ENCODE measurements at places on chromosomes 2 and 18.

DNA sequence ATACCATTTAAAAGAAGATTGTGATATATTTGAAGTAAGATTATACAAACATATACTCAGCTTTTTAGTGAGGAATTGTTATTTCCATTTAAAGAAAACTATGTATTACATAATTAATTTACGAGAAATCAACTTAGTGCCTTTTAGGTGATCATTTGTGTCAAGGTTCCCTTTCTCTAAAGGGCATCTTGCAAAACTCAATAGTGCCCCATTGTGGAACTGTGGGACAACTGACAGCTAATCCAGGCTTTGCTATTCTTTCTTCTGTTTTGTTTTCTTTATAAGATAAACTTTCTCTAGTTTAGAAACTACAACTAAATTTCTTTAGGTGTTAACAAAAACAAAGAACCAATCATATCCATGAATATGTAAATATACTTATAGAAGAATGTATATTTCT is 24.3 kb upstream of the VIT start:
- no peak for DNase-seq

DNA sequence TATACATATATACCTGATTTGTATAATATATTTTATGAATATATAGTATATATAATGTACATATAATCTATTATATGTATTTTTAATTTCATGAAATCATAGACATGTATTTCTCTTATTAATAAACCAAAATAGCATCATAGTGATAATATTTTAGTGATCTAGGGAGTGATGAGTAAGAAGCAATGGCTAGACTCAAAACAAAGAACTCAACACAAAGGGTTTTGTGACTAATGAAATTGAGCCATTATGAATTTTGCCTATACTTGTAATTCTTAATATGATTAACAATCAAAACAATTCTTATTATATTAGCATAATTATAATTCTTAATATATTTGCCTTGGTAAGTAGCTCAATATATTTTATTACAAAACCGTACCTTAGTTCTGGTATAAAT is 1614.1 kb upstream of the TMEFF2 start:
- DNase-seq, result no peak

- DNase-seq, result no peak
These were observed 16.0 kb downstream of the TET3 start for GRCh38 chr2:74000666-74001065.

- DNase-seq, result no peak
These were observed 211.7 kb upstream of the REV1 start for GRCh38 chr2:99701503-99701902.

DNA sequence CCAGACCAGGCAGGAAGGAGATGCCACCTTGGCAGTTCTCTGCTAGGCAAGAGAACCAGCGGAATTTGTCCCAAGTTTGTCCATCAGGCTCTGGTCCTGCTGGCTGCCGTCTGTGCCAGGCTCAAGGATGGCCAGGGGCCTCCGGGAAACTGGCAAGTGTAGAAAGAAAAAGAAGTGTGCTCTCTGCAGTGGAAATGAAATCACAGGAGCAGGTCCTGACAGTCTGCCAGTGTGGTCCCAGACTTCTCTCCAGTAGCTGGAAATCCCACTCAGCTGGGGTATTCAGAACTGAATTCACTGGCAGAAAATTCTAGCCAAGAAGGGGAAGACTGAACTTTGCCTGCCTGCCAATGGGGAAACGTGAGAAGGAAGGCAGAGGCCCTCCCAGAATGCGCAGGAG is 91.0 kb downstream of the STPG4 start:
- DNase-seq, result no peak

DNA sequence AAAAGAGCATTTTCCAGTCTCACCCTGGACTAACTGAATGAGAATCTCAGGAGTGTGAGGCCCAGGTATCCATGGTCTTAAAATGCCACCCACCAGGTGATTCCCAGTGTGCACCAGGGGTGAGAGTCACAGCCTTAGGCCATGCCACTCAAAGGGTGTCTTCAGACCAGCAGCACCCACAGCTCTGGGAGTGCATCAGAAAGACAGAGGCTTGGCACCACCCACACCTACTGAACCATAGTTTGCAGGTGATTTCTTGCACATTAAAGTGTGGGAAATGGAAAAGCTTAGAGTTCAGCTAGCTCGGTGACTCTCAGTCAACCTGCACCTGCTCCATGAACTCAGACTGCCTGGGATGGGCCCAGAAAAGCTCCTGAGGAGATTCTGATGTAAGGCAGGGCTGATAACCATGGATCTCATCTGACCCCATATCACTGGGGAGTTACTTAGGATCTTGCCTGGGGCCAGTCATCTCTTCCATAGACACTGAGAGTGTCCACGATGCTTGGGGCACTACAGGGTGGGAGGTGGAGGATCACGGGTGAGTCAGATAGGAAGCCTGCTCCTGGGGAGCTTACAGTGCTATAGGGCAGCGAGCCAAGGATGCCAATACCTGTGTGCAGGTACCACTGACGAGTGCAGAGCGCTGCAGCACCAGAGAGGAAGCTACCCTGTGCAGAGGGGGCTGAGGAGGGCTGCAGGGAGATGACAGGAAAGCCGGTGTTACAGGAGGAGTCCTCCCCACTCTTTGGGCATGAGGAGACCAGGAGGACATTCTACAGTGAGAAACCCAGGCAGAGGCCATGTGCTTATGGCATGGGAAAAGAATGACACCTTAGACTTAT is 4.6 kb downstream of the IL37 start:
- no peak for DNase-seq

GRCh38 chr2:38535744-38536506 is 66.8 kb downstream of the HNRNPLL start:
- peak; percentile 43 for DNase-seq

DNA sequence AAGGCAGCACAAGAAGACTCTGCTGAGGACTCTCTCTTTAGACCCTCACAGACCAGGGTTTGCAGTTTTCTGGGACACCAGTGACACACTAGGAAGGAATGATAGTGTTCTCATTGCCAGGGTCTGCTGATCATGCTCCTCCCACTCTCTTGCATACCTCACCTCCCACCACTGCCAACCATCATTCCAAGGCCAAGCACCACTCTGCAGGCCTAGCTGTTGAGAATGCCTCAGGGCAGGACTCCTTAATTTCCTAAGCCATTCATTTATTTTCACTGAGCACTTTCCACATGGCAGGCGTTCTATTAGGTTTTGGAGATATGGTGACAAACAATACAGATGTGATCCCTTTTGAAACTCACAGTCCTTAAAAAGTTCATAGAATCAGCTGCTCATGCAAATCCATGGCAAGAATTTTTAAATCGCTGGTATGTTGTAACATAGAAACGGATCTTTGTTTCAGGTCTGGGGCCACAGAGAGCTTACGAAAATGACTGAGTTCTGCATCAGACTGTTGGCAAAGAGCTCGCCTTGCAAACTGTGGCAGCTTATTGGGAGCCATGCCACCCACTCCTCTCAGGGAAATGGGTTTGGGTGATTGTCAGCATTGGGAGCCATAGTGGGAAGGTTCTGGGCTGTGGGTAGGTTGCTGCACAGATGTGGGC is 78.5 kb downstream of the XDH start:
- no peak for DNase-seq

DNA sequence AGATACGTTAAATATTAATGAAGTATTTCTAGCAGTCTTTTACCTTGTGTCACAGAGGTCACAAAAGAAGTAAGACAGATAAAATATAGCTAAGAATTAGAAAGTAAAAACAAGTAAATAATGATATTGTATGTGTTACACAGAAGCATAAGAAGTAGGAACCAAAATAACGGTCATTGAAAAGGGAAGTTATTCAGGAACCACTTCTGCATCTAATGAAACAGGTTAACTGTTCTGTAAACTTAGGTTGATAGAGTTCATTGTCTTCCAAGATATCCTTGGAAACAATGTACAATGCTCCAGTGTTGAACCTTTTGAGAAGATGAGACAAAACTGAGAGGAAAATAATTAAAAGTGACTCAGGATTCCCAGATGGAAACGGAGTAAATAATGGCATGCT is 57.1 kb upstream of the CD302 start:
- DNase-seq, result no peak

DNA sequence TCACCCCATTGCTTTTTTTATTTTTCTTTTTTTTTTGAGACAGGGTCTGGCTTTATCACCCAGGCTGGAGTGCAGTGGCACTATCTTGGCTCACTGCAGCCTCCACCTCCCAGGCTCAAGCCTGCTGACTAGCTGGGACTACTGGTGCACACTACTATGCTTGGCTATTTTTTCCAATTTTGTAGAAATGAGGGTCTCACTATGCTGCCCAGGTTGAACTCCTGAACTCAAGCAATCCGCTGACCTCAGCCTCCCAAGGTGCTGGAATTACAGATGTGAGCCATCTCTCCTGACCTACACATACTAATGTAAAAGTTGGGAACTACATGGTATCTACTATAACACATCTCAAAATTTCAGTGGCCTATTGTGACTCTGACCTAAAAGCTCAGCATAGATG is 101.2 kb downstream of the FMNL2 start:
- no peak for DNase-seq

DNA sequence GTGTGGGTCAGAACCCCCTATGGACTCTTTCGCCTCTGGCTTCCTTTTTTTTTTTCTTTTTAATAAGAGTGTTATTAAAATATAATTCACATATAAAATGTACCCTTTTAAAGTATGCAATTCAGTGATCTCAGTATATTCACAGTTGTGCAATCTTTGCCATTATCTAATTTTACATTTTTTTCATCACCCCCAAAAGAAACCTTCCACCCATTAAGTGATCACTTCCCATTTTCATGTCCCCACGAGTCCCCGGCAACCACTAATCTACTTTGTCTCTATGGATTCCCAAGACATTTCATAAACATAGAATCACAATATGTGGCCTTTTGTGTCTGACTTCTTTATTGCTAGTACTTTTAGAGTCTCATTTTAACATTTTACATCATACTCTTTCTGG is 38.7 kb upstream of the ANXA4 start:
- DNase-seq, result no peak

- DNase-seq, result no peak
These were observed 505 bp downstream of the FOXI3 start for GRCh38 chr2:88451811-88452564.

- no peak for DNase-seq
These were observed 122.5 kb upstream of the LTBP1 start for GRCh38 chr2:32824070-32824809.

- DNase-seq, result no peak
These were observed 77.8 kb downstream of the RDH14 start for GRCh38 chr2:18482666-18483065.

GRCh38 chr18:59621027-59621426 is 76.2 kb downstream of the CCBE1 start:
- DNase-seq, result no peak

DNA sequence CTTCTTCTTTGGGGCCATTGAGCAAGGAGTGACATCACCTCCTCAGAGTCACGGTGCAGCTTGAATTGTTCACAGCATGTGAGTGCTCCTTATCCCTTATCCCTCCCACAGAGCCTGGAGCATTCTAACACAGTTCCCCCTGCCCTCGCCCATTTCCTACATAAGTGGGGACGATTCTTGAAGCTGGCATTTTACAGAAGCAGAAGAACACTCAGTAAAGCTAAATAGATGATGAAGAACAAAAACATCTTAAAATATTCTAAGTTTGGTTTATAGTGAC is 135.8 kb upstream of the APCDD1 start:
- no peak for DNase-seq

DNA sequence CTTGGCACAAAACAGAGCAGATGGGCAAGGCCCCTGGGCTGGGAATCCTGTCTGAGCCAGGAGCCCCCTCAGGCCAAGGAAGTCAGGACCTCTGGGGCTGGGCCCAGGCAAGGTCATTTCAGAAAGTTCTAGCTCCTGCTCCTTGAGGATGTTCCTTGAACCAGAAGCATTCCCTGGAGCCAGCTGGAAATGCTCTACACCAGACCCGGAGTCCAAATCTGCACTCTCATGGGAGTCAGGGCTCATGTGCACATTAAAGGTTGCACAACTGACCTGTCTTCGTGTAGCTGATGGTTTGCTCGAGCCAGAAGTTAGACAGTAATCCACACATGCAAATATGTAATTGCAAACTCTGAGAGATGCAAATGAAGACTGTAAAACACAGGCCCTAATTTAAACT is 18.0 kb downstream of the PARD6G start:
- DNase-seq, result no peak

GRCh38 chr2:233418761-233419546 is 64.7 kb downstream of the DGKD start:
- DNase-seq, result no peak

DNA sequence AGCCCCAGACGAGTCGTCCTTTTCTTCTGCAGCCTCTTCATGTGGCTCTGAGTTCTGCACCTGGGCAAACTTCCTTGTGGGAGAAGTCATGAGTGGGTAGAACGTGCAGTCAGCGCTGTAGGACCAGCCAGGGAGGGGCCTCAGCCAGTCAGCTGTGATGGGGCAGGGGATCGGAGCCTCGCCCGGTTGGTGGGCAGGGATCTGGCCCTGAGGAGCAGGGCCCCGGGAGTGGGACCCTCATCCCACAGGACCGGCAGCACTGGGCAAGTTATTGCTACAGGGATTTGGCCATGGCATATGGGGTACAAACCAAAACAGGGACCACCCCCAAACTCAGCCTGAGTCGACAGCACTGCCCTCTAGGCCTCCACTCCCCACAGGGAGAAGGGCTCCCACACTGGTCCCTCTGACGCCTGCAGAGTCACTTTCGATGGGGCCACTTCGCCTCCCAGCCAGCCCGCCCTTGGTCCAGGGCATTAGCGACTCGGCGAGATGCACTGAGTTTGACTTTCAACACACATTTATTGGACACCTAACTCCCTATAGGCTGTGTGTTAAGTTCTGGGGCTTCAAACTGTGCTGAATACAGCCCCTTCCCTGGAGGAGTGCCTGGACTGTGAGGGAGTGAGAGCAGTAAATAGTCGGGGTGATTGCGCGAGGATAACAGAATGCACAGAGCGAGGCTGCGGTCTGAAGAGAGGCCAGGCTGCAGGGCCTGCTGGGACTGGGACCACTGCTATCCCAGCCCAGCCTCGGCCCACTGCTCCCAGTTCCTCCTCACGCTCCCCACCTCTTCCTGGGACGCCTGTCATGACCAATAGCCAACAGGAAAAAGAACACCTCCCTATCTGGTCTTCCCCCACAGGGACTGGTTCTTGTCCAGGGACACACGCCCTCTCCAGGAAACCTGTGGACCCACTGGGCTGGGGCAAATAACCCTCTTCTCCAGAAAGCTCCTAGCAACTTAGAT is 55.9 kb downstream of the SDC1 start:
- no peak for DNase-seq

DNA sequence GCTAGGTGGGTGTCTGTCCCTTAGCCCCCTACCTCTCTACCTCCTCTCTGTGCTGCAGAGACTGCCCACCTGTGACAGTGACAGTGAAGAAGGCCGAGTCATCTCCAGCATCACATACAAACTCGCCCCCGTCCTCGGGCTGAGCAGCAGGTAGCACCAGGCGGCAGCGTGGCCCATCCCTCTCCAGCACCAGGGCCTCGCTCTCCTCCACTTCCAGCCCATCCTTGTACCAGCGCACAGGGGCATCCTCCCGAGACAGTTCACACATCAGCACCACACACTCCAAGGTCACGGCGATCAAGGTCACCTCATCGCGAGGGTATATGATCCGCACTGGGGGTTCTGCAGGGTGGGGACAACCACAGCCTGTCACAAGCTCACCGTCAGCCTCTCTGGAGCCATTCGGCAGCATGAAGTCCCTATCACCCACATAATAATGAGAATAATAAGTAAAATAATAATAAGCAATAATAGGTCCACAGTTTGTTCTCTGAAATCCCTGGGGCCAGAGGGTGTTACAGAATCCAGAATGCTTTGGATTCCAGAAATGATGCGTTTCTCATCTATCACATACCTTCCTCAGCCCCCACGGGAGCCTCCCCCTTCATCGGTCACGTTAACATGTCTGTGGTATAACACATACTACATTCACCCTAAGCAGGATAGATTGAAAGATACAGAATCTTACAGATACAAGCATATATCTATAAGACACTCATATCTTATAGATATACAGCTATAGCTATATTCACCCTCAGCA is 12.0 kb downstream of the OBSL1 start:
- DNase-seq, result no peak

Data from NCI-H2029 (cell line).